Right lobe of liver (tissue), 6 donors: ENCODE measurements at places on chromosomes 1 and 21. TPM values are rescaled to one million over a fixed set of nuclear protein-coding genes. Genes with fewer than 3 reads are reported as not detected.

Gene SPRR2E
- not detected for total RNA-seq

Gene RAB42
- 0.28 TPM for total RNA-seq

Gene TEKT2
- not detected for total RNA-seq

Gene GREM2
- total RNA-seq = 11.6 TPM

Gene HES3
- total RNA-seq = not detected

Gene AGT
- 1,076 TPM for total RNA-seq

Gene SYPL2
- 5.8 TPM for total RNA-seq

Gene OLFML2B
- total RNA-seq = 0.60 TPM

Gene TMEM82
- total RNA-seq = 17.5 TPM

Gene CELSR2
- total RNA-seq = 1.3 TPM

Gene PRRC2C
- 54.8 TPM for total RNA-seq

Gene CFAP107
- total RNA-seq = not detected

Gene LCE1C
- not detected for total RNA-seq

Gene FCRL4
- total RNA-seq = not detected

Gene RTCA
- 12.5 TPM for total RNA-seq

Gene CRP
- 8,060 TPM for total RNA-seq

Gene CD164L2
- total RNA-seq = 0.86 TPM

Gene PLA2G2D
- total RNA-seq = not detected

Gene SYDE2
- 4.3 TPM for total RNA-seq

Gene NUDT4B
- 3.4 TPM for total RNA-seq

Gene TRIM17
- total RNA-seq = not detected

Gene SELE
- total RNA-seq = 0.37 TPM
